ENCODE measurements at places on chromosomes 4 and X.

DNA sequence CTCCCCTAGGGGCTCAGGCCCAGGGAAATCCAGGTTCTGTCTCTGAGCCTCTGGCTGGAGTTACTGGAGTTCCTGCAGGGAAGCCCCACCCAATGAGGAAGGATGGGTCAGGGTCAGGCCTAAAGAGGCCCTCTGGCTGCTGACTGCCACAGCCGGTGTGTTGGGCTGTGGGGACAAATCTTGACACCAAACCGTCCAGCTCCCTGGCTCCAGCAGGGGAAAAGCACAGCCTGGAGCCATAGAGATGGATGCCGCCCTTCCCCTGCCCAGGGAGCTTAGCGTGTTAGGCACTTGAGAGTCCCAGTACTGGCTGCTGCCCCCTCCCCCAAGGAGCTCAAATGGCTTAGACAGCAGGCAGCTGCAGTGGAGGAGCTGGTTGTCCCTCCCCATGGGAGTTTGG lies 321.3 kb upstream of the LCORL start:
- no peak for DNase-seq

DNA sequence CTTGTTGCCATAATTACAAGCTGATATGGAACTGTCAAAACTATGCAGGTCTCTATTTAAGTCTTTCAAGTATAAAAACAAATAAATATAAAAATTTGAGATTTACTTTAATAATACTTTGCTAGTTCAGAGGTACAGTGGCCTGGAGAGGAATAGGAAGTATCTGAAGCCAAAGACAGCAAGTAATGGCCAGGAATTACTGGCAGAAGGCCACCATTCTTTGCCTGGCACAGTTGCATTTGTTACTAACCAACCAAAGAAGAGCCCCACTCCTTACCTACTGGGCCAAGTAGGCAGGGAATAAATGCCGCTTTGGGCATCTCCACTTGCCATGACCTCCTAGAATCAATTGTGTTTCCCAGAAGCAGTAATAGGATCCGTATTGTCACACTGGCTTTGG lies 13.8 kb upstream of the ADAMTS3 start:
- DNase-seq: no peak

GRCh38 chr4:146269228-146269653 lies 54.9 kb downstream of the REELD1 start:
- DNase-seq: no peak

GRCh38 chr4:18684932-18685331 lies 663.4 kb upstream of the LCORL start:
- no peak for DNase-seq

DNA sequence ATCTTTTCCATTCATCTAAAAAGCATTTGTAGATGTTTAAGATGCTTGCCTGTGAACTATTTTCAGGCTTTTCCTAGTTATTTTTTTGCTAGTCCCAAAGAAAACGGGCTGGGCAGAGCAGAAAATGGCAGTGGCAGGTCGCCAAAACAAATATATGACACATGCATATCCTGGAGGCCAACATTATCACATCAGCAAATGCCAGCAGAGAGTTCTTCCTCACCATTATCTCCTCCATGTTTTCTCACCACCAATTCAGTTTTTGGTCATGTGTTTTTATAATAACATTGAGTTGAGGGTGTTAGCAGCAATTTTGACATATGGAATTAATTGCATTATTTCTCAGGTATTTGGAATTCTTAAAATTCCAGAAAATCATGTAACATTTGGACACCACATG lies 97.9 kb upstream of the EOLA2 start:
- peak; percentile 10 for DNase-seq

- DNase-seq: no peak
Measured at GRCh38 chrX:16187024-16187760, 19.9 kb downstream of the MAGEB17 start.

GRCh38 chr4:12615822-12616221 lies 868.3 kb downstream of the RAB28 start:
- no peak for DNase-seq

GRCh38 chr4:138555584-138555983 lies 313.4 kb upstream of the SLC7A11 start:
- DNase-seq: no peak

- no peak for DNase-seq
Measured at GRCh38 chrX:69900491-69900890, 149.2 kb downstream of the AWAT2 start.

DNA sequence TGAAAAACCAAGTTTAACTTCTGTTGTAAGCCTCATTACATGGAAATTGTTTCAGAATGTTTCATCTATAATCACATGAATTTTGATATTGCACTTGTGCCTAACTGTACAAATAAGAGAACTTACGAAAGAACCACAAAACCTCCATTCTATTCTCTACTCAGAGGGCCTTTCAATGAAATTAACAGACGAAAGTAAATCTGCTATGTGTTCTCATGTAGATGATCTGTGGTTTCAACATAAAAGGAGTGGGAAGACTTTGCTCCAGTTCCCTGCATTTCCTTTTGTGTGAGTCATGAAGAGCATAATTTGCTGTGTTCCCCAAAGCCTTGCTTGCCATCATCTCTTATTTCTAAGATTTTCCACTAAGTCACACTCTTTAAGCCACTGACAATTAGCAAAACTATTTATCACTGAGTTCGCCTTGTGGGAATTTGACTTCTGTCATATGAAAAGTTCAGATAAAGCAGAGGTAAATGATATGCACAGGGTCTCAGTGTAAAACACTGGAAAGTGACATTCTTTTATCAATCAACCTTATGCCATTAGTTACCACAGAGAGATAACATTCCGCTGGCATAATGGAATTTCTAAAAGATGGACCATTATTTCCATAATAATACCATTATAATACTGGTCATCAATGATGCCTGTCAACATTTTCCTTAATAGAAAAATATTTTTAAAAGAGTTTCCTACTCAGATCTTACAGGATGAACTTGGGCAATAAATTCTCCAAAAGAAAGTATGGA lies 329.8 kb downstream of the NR3C2 start:
- no peak for DNase-seq

- DNase-seq: no peak
Measured at GRCh38 chr4:104217526-104217925, 277.2 kb downstream of the CXXC4 start.

DNA sequence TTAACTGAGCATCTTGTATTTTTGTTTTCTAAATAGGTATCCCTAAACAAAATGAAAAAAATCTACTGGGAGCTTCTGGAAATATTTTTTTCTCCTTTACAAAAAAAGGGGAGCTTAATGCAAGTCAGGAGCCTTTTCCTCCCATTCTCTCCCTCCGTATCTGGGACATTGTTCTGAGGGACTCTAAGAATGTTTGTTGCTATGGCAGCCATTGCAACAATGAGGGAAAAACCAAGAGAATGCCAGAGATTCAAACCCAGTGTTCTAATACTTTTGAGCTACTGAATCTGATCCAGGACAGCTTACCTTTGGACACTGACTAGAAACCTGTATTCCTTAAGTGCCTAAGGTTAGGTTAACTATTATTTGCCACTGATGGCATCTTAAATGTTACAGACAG lies 485.7 kb upstream of the HS3ST1 start:
- no peak for DNase-seq

- DNase-seq: no peak
Measured at GRCh38 chr4:59525885-59526284, 1674.2 kb upstream of the ADGRL3 start.

- DNase-seq: peak; percentile 12
Measured at GRCh38 chr4:47002580-47002979, 9.2 kb upstream of the GABRA4 start.

DNA sequence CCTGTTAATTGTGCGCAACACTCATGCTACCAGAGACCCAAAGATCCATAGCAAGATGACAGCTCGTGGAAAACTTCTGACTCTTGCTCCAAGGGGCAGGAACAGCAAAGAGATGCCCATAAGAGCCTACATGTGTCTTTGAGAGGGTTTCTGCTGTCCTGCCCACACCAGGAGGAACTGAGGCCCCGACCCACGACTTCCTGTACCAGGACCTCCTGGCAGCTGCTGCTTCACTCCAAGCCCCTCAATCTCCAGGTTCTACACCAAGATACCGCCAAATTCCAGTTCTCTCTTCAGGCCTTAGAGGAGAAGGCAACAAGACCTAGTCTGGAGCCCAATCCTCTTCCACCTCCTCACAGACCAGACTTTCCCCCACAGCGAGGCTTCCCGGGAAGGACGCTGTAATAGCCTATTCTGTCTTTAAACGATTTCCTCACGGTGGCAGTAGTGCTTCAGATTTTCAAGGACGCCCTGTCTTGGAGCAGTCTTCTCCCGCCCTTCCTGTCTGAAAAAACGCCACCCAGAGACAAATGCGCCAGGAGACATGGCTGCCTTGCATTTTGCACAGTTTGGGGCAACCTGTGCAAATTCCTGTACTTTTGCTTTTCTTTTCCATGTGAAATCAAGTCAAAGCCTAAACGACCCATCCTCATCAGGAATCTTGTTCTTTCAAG lies 230.2 kb upstream of the STK26 start:
- DNase-seq: peak; percentile 68

- DNase-seq: no peak
Measured at GRCh38 chrX:136179133-136179532, 31.8 kb downstream of the FHL1 start.

DNA sequence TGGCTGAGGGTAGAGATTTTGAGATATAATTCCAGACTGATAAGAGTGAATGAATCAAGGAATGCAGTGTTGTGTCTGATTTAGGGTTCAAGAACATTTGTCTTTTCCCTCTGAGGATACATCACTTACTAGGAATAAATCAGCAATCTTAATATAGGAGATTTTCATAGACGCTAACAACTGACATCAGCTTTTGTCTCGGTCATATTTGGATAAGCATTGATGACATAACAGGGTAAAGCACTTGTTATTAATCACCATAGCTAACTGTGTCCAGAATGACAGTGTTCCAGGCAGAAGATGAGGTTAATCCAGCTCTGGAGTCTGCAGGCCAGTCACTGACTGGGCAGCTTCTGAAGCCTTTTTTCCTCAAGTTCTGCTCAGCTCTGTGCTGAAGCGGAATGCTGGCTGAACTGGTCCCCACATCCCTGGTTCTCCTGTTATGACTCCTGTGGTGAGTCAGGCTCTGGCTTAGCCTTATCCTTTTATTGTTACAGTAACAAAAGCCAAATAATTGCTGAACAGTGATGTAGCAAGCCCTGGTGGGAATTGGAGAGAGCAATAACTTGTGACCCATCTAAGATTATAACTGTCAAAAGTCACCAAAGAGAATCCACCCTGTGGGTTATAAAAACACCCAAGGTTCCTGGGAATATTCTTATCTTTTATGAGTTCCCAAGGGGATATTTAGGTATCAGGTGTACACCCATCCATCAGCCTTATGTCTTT lies 41.8 kb downstream of the FNIP2 start:
- no peak for DNase-seq

DNA sequence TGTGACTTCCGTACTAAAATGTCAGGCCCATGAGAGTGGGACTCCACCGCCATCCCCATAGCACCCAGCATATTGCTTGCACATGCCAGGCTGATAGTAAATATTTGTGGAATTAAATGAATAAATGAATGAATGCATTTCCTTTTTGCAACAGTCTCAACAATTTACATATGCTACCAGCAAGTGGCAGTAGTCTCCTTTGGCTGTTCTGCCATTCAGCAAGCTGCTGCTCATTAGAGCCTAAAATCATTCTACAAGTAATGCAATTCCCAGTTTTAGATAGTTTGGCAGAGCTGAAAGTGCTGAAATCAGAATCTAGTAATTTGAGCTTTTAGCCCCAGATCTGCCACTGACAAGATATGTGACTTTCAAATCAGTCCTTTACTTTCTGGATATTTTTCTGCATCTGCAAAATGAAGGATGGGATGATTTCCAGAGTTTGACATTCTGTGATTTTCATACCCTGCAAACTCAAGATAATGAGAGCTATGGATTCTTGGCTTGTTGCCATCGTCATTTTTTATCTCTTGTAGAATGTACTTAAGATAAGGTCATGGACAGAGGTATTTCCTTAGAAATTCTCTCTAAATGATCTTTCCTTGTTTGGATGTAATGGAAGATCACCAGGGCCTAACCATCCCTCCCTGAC lies 35.7 kb upstream of the INTS6L start:
- peak; percentile 36 for DNase-seq

DNA sequence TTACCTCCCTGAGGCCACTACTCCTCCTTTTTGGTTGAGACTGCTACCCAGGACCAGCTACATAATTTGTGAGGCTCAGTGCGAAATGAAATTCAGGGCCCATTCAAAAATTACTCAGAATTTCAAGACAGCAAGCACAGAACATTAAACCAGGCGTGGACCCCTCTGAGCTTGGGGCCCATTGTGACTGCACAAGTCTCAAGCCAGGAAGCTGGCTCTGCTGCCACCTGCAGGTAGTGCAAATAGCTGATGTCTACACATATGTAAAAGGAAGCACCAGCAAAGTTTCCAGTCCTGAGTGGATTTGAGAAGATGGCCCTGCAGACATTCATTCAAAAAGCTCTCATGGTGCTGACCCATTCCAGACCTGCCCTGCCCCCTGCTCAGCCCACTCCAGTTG lies 213.4 kb upstream of the LNX1 start:
- no peak for DNase-seq

GRCh38 chr4:153127760-153128494 lies 76.3 kb upstream of the TRIM2 start:
- DNase-seq: peak; percentile 52

- no peak for DNase-seq
Measured at GRCh38 chrX:38660395-38661102, 99.2 kb downstream of the TSPAN7 start.

DNA sequence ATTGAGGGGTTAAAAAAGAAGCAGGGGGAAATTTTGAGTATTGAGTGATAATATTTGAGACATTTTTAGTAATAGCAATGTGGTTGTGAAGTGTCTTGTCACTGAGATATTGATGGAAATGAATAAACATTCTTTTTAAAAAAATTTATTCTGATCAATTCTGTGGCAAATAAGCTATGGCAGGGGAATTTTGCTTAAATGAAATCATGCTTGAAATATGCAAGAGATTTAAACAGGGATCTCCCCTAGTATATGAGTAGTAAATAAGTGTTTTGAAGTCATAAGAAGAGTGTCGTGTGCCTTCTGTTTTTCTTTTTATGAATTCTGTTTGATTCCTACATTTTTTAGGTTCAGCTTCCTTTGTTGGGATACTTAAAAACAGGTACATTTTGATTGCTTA lies 23.2 kb downstream of the IL15 start:
- DNase-seq: no peak

DNA sequence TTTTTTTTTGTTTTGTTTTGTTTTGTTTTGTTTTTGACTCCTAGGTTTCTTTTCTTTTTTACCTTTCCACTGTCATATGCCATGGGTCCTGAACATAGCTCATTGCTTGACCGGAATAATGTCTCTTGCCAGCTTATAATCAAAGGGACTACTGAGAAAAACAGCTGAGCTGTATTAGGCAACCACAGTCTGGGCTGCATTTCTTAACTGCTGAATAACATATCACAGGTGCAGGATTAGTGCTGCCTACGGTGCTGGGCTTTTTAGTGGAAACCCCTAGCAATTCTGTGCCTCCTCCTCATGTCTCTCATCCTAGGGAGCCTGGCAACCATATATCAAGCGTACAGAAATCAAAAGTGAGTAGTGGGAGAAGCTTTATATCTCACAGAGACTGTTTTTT lies 333.5 kb downstream of the BMPR1B start:
- no peak for DNase-seq

- no peak for DNase-seq
Measured at GRCh38 chrX:143437439-143437838, 79.8 kb downstream of the SPANXN3 start.
